ENCODE measurements at places on chromosomes 7 and 10.

- no peak for DNase-seq
These were observed 3.3 kb downstream of the MKI67 start for GRCh38 chr10:128122931-128123330.

DNA sequence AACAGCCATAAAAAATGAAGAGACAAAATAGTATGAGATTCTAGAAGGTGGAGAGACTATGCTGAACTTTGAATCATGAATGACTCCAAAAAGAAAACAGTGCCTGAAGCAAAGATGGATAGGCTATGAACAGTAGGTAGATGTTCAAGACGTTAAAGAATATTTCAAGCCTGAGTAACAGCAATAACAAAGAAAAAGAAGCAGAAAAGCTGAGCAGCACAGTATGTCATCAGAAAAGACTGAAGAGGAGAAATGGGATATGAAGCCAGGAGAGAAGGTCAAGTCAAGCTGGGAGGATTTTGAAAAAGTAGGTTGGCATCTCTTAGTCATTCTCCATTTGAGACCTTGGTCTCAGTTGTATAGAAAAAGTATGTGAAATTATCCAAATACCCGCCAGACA lies 484.4 kb downstream of the SORCS1 start:
- no peak for DNase-seq

DNA sequence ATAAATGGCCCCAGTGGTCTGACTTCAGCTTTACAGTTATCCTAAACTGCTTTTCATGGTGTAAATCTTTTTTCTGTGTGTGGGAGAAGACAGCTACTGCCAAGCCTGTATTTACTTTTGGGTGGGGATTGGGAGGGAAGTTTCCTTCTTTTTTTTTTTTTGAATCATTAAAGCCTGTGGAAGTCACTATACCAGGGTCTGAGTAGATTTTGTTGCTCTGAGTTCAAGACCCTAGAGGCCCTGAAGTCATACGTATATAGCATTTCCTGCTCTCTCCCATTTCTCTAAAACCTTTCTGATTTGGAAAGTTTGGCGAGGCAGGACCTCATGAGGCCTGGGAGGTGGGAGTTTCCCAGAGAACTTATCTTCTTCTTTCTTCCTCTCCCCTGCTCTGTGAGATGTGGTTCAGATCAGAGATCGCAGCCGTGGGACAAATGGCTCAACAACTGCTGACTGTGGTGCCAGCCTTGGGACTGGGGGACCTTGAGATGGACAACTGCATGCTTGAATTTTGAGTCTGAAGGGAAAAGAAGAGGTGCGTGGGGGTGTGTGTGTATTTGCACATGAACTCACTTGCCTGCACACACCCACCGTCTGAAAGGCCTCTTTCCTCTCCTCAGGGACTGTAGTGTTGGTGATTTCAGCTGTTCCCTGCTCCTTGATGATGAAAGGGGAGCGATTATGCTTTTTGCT lies 18.1 kb downstream of the LRMDA start:
- no peak for DNase-seq

GRCh38 chr10:128095027-128095752 lies 31.0 kb downstream of the MKI67 start:
- peak; percentile 73 for DNase-seq

DNA sequence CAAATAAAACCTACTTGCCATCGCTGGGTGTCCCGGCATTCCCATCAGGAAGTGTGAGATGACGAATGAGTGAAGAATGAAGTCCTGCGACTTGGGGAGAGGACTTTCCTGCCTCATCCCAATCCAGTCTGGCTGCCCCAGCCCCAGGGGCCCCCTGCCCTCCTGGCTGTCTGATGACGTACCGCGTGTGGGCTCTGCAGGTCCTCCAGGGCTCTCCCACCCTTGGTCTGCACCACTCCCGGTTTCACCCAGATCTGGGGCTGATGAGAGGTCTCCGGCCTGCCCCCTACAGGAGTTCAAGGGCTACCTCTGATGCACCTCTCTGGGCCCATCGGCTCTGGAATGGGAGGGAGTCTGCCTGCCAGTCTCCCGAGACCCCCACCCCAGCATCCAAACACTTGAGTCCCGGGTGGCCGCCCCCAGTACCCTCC lies 9.8 kb downstream of the ATP6V1F start:
- no peak for DNase-seq

- peak; percentile 42 for DNase-seq
These were observed 82.3 kb upstream of the GPR26 start for GRCh38 chr10:123583639-123584418.

DNA sequence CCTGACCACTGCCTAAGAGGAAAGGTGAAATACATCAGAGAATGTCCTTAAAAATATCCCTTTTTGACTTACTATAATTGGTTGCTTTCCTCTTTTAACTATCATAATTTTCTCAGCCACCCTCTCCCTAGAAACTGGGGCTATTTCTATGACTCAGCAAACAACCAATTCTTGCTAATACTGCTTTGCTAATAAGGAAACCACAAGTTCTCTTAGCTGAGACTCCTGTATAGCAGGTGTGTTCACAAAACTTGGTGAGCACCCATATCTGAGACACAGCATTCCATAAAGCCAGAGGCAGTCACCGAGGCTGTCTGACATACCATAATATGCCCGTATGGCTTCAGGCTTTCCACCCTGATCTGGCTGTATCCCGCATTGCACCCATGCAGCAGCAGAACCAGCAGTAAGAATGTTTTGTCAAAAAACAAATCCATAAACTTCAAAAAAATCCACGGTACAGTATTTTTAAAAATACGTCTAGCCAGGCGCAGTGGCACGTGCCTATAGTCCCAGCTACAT lies 191.7 kb upstream of the C7orf33 start:
- DNase-seq: peak; percentile 28

DNA sequence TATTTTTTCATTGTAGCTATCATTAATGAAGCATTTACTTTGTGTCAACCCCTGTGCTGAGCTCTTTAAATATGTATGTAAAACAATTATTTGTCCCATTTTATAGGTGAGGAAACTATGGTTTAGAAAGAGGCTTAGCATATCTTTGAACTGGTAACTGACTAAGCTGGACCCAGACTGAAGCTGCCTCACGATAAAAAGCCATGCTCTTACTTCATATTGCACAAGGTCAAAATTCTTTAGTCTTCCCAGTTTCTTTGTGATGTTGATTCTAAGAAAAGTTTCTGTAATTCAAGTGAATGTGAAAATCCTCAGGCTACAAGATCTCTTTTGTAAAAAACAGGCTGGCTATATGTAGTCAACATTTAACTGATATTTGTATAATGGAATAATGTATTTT lies 46.6 kb upstream of the SLC16A12 start:
- DNase-seq: no peak

- DNase-seq: peak; percentile 71
These were observed 210.4 kb upstream of the ADO start for GRCh38 chr10:62594093-62594520.

DNA sequence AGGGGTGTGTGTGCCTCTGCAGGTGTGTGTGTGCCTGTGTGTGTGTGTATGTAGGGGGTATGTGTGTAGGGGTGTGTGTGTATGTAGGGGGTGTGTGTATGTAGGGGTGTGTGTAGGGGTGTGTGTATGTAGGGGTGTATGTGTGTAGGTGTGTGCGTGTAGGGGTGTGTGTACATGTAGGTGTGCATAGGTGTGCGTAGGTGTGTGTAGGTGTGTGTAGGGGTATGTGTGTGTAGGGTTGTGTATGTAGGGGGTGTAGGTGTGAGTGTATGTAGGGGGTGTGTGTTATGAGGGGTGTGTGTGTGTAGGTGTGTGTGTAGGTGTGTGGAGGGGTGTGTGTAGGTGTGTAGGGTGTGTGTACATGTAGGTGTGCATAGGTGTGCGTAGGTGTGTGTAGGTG lies 48.6 kb upstream of the PSMG3 start:
- DNase-seq: no peak

DNA sequence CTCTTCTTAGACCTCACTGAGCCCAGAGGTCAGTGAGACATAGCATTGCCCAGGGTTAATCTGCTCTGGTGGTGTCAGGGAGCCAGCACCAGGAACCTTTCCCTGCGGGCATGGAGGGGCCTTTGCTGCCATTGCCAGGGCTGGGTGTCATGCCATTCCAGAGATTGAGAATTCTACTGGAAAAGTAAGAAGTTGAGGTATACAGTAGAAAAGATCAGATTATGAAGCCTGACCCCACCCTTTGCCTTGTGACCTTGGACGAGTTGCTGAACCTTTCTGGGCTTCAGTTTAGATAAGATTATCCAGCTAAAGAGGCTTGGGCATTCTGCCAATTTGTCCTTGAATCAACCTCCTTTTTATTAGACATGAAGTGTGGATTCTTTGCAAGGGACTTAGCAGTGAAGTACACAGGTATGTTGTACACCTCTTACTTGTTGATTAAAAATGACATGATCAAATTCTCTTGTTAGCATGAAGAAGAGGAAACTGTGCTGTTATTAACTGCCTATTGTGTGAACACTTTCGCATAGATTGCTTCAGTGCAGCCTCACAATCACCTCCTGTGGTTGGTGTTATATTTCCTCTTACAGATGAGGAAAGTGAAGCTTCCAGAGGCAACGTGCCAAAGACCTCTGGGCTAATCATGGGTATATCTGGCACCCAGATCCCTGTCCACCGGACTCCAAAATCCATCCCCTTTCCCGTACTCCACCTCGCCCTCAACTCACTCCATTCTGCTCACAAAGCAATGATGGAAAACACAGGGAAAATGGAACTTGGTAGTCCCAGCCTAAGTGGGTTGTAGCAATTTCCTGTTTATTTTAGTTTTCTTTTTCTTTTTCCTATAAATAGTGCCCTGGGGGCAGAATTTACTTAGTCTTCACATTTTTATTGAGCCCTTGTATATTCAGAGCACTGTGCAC lies 151.3 kb downstream of the CAMK1D start:
- DNase-seq: no peak

DNA sequence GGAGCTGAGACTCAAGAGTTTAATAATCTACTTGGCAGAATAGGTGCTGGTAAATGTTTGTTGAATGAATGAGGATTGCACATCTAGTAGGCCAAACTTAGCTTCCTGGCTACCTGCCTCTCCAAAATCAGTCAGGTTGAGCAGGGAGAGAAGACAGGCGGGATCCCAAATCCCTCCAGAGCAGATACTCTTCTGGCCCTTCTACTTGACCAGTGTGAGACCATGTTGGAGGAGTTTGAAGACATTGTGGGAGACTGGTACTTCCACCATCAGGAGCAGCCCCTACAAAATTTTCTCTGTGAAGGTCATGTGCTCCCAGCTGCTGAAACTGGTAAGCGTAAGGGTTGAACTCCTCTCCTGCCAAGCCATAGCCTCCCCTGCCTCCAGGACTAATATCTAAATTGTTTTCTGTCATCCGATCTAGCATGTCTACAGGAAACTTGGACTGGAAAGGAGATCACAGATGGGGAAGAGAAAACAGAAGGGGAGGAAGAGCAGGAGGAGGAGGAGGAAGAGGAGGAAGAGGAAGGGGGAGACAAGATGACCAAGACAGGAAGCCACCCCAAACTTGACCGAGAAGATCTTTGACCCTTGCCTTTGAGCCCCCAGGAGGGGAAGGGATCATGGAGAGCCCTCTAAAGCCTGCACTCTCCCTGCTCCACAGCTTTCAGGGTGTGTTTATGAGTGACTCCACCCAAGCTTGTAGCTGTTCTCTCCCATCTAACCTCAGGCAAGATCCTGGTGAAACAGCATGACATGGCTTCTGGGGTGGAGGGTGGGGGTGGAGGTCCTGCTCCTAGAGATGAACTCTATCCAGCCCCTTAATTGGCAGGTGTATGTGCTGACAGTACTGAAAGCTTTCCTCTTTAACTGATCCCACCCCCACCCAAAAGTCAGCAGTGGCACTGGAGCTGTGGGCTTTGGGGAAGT lies 2.2 kb upstream of the MBLAC1 start:
- DNase-seq: no peak

GRCh38 chr10:131014271-131014670 lies 297.2 kb downstream of the TCERG1L start:
- DNase-seq: no peak

DNA sequence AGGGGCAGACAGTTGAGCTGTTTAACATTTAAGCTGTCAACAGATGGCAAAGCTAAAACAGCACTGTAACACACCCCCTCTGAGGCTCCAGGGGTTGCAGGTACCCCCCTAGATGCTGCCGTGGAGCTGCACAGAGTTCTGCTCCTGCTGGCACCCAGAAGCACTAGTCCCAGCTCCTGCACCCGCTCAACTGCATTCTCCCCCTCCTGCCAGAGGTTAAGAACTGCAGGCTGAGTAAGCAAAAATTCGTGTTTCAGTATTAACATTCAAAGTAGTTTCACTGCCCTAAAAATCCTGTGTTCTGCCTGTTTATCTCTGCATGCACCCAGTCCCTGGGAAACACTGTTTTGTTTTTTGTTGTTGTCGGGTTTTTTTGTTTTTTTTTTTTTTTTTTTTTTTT lies 790.8 kb upstream of the KCND2 start:
- peak; percentile 3 for DNase-seq

- DNase-seq: peak; percentile 14
These were observed 12.2 kb downstream of the SEPHS1 start for GRCh38 chr10:13335881-13336280.

DNA sequence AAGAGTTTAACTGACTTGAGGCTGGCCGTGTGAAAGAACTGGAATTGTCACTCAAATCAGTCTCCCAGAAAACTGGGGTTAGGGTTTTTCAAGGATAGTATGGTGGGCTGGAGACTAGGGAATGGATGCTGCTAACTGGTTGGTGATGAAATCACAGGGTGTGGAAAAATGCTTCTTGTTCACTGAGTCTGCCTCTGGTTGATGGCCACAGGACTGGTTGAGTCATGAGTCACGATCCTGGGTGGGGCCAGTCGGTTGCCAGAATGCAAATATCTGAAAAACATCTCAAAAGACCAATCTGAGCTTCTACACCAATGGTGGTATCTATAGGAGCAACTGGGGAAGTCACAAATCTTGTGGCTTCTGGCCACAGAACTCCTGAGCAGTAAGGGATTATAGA lies 16.3 kb upstream of the BAMBI start:
- no peak for DNase-seq
